Ureter (tissue), 1 donor: ENCODE measurements at places on chromosomes 7 and 10. TPM values are rescaled to one million over a fixed set of nuclear protein-coding genes. Genes with fewer than 3 reads are reported as not detected.

ZC3HAV1L gene
- 16.2 TPM for total RNA-seq

HMX3 gene
- total RNA-seq, result not detected

OGDHL gene
- total RNA-seq, result 6.0 TPM

ALOX5 gene
- total RNA-seq, result 237 TPM

SEC31B gene
- total RNA-seq, result 16.0 TPM

FRMPD2 gene
- total RNA-seq, result 3.4 TPM

PHF14 gene
- 46.7 TPM for total RNA-seq

PKD1L1 gene
- total RNA-seq, result 5.9 TPM

GATA3 gene
- 310 TPM for total RNA-seq

GSTO2 gene
- total RNA-seq, result 47.0 TPM

SDK1 gene
- 27.3 TPM for total RNA-seq

NKX2-3 gene
- not detected for total RNA-seq

CYP3A5 gene
- 104 TPM for total RNA-seq

CALML3 gene
- not detected for total RNA-seq

GBX1 gene
- total RNA-seq, result not detected

PRKAR2B gene
- 22.8 TPM for total RNA-seq

MSRB2 gene
- 34.7 TPM for total RNA-seq

PNLIPRP2 gene
- total RNA-seq, result not detected

CNNM1 gene
- 1.1 TPM for total RNA-seq

CYP2W1 gene
- total RNA-seq, result 0.44 TPM

SYT15B gene
- 4.9 TPM for total RNA-seq
